RPMI7951 (cell line): ENCODE measurements at places on chromosomes 2 and 18. TPM values are rescaled to one million over a fixed set of nuclear protein-coding genes. Genes with fewer than 3 reads are reported as not detected.
A peak's percentile ranks its signal among the peaks of the same experiment; 100 is the strongest.

The GPR45 gene
- total RNA-seq = not detected in 2 replicates

The OTOS gene
- 1.7 TPM in 1 of 2 replicates, not detected in the other for total RNA-seq

The ATOH8 gene
- total RNA-seq = 7.2 and 7.3 TPM in 2 replicates

DNA sequence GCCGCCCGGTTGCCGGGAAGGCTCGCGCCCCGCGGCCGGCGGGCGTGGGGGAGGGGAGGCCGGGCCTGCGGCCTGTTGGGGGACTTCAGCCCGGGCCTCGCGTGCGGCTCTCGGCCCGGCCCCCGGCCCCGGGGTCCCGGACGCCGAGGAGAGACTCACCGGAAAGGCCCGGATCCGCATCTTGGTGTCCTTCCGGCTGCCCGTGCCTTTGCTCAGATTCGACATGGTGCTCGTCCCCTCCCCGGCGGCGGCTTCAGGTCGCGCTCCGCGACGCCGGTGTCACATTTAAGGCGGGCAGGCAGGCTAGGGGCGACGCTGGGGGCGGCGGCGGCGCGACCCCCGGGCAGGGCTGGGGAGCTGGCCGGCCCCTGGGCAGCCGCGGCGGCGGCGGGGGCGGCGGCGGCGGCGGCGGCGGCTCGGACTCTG lies 365 bp downstream of the CUL3 start:
- DNase-seq = peak; percentile 55

GRCh38 chr2:196338440-196338839 lies 167.1 kb upstream of the STK17B start:
- no peak for DNase-seq

GRCh38 chr2:15142069-15142689 lies 419.0 kb downstream of the NBAS start:
- peak; percentile 81 for DNase-seq

- DNase-seq = no peak
Measured at GRCh38 chr2:9255416-9255815, 48.8 kb downstream of the ASAP2 start.

- DNase-seq = no peak
Measured at GRCh38 chr2:233760043-233760442, at the start of gene UGT1A1. TSS of gene UGT1A1 (plus strand) at chr2:233760270. CDS start at chr2:233760288, 18 bp downstream.

DNA sequence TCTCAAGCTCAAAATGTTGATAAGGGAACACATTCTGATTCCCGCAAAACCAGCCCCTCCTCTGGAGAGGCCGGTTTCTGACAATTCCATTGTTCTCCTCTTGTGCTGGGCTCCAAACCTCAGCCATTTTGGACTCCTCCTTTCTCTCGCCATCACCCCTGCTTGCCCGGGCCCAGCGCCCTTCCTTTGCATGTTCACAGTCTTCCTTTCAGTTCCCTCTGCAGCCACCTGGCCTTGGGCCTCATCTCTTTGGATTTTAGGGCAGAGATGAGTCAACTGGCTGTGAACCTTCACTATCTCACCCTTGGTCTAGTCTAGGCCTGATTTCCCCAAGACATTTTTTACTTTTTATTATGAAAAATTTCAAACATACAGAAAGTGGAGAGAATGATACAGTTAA lies 155.9 kb upstream of the MAP3K20 start:
- no peak for DNase-seq

The SLC5A7 gene
- total RNA-seq = not detected in 2 replicates

GRCh38 chr2:43278564-43279220 lies 52.3 kb upstream of the ZFP36L2 start:
- no peak for DNase-seq

GRCh38 chr2:160742667-160743066 lies 249.1 kb upstream of the RBMS1 start:
- peak; percentile 20 for DNase-seq

GRCh38 chr2:109222825-109223471 lies 93.9 kb downstream of the SH3RF3 start:
- DNase-seq = no peak

DNA sequence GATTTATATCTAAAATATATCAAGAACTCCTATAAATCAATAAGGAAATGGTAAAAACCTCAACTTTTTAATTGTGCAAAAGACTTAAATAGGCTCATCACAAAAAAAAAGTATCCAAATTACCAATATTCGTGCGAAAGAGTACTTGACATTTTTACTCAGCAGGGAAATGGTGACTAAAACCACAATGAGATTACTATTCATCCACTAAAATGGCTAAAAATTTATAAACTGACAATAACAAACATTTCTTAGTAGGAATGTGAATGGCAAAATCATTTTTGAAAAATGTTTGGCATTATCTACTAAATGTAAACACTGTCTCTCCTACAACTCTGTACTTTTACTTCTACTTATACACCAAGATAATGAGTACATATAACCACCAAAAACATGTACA lies 184.8 kb upstream of the RND3 start:
- DNase-seq = no peak

The SCN3A gene
- total RNA-seq = 0.36 TPM in 1 of 2 replicates, not detected in the other

- no peak for DNase-seq
Measured at GRCh38 chr2:153584244-153584643, 105.7 kb upstream of the RPRM start.

DNA sequence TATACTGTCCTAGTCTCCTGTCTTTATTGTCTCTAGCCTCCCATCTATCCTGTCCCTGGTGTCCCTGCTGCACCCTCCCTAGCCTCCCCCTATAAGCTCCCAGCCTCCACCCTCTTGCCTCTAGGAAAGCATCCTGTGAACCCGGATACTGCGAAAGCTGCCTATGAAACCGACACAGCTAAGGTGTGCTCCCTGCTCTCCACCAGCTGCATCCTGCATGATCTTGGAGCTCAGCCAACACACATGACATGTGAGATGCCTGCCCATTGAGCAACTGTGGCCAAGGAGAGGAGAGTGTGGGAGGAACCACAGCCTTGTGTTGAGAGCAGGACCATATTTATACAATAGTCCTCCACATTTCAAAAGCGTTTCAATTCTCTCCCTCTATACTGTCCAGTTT lies 187.1 kb downstream of the ZBTB7C start:
- DNase-seq = peak; percentile 38

DNA sequence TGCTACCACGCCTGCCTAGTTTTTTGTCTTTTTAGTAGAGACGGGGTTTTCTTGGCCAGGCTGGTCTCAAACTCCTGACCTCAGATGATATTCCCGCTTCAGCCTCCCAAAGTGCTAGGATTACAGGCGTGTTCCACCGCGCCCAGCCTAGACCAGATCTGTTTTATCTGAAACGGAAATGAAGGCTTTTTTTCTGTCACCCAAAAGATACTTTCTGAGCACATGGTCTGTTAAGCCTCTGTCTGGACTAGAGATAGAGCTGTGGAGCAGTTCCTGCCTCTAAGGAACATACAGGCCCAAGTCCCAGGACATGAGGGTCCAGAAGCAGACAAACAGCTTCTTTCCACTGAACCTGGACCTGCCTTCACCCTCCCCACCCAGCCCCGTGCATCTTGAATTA lies 43.6 kb upstream of the PTMA start:
- DNase-seq = no peak

DNA sequence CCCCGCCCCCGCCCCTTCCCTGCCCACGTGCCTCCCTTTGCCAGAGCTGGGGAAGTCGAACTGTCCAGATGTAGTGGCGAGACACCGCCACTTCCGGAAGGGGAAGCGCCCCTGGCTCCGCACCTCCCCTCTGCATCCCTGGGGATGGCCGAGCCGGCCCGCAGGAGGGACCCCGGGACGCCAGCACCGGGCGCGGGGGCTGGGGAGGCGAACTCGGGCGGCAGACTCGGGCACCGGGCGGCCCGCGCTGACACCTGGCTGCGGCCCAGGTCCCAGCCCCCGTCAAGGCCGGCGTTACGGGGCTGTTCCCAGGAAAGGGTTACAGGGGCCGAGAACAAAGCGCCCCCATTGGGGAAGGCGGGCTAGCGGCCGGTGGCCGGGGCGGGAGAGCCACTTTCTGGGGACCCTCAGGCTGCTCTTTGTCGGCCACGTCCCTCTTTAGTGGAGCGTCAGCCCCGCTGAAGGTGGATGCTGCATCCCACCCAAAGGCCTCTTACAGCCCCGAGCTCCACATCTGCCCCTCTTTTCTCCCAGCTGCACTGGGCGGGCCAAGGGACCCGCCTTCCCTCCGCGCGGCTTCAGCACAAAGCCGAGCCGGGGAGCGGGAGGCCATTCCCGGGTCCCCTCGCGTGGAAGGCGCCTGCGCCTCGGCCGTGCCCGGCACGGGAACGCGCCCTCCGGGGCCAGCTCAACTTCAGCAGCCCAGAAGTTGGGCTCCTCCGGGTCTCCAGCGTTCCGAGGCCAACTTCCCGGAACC lies 1.3 kb downstream of the SDC1 start:
- DNase-seq = peak; percentile 58

DNA sequence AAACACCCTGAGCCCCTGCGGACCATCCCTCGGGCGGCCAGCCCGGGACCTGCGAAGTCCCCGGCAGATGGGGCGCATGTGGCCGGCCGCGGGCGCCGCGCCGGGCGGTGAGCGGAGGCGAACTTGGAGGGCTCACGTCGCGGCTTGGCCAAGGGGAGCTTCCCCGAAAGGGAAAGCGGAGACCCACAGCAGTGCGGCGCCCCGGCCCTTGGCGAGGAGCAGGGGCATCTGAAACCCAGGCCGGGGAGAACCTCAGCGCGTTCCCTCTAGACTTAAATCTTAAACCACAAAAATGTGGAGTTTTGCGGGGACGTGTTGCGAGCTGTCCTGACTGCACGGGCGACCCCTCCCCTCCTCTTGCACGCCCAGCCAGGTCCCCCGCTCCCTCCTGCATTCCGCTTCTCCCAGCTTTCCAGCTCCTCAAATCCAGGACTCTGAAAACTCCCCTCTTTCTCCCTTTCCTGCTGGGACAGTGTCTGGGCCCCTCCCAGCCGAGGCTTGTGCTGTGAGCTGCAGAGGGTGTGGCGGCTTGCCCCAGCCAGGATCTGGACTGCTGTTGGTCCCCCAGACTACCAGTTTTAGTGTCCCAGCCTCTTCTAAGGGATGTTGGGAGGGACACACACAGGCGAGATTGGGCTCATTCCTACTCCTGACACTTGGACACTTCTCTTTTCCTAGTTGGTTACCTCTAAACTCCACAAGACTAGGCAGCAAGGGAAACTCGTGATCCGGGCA lies 1.3 kb downstream of the FMNL2 start:
- peak; percentile 75 for DNase-seq

DNA sequence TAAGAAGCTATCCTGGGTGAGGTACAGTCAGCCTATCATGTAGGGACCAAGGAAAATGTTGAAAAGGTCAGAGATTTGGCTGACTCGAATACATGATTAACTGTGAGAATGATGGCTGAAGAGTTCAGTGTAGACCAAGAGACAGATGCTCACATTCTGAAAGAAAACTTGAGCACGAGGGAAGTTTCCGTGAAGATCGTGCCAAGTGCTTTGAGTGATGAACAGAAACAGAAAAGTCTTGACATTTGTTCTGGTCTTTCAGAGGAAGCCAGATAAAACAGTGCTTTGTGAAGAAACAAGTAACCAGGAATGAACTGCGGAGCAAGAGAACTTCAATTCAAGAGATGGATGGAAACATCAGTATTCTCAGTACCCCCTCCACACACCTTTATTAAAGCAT lies 500.3 kb upstream of the SMIM21 start:
- DNase-seq = no peak

DNA sequence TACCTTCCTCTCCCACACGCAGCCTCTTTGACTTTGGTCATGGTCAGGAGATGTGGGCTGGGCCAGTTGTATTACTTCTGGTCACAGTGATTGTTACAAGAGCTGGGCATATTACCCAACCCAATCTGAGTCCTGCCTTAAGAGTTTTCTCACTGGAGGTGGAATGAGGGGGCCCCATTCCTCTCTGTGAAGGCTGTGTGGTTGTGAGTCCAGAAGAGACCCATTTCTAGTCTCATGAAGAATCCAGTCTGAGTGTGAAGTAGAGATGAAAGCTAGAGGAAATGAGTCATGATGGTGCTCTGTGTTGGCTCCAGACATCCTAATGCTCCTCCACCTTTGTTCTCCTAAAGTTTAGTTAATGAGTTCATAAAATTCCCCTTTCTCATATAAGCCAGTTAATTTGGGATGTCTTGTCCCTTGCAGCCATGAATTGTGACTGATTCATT lies 50.8 kb upstream of the RASGRP3 start:
- peak; percentile 85 for DNase-seq

DNA sequence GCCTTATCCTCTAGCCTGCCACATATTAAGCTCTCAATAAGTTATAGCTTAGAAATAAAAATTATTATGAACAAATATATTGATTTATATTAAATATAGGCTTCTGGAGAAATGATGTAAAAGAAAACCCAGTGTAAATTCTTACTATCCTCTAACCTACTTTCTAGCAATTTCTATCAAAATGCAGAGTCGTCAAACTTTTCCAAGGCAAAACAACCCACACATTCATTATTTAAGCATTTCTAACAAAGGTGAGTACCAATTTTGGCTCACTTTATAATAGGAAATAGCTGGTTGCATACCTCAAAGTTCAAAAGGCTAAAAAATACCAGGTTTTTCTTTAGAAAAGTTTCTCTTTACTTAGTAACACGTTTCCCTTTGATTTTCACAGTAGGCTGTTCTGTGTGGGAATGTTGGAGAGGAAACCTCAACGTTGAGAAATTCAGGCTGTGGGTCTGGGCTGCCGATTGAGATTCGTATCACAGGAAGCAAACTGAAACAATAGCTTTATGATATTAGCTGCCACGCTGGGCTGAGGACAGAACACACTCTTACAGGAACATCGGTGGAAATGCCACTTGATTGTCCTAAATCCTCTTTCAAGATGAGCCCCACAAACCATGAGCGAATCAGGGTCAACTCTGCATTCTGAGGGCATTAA lies 53.0 kb downstream of the EPAS1 start:
- DNase-seq = no peak

The MOCOS gene
- total RNA-seq = 4.9 and 5.1 TPM in 2 replicates

DNA sequence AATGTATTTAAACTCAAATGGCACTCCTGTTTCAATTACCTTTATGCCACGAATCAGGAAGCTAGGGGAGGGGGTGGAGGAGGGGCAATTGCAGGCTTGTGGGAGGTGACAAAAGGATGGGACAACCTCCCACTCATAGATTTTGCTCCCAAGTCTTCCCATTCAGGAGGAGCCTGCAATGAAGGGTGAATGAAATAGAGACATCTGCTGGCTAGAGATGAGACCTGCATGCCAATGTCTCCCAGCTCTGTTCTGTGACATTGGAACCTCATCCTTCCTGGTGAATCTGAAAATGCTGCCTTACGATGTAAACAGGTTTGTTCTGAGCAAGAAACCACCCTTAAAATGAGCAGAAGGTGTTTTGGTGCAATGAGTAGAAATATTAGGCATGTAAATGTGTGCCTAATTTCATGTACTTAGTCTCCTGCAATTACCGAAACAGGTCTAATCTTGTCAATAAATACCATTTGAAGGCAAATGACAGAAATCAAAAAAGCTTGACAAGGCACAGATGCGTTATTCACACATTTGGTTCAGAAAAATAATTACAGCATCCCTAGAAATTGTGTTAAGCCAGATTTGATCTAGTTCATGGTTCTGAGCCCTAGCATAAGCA lies 2.7 kb upstream of the PID1 start:
- DNase-seq = peak; percentile 89

The FRZB gene
- 0.98 and 1.6 TPM in 2 replicates for total RNA-seq

- DNase-seq = peak; percentile 59
Measured at GRCh38 chr2:72745679-72746368, 80.0 kb downstream of the EXOC6B start.

DNA sequence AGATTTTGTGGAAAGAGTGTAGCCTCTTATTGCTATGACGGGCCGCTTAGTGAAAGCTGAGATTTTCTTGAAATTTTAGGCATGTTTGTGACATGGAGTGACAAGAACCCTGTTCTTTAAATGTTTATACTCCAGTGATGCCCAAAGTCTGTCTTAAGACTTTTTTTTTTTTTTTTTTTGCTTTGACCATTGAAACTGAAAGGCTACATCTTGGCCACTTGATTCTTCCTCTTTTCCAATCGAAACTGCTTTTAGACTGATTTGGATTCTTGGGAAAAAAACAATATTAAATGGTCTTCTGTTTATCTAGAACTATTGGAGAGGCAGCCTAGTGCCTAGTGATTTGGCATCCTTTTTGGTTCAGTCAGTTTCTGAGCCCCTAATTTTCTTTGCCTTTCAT lies 2.4 kb upstream of the SLC8A1 start:
- DNase-seq = no peak
